Psoas muscle (tissue), 8 donors: ENCODE measurements at places on chromosomes 12 and 14. TPM values are rescaled to one million over a fixed set of nuclear protein-coding genes. Genes with fewer than 3 reads are reported as not detected.

Gene GTF2A1
- polyA plus RNA-seq = 8.1 TPM

Gene CHGA
- 0.16 TPM for polyA plus RNA-seq

Gene TMEM63C
- polyA plus RNA-seq = 0.09 TPM

Gene INHBC
- polyA plus RNA-seq = not detected

- no peak for DNase-seq
Observed at GRCh38 chr12:40286583-40286982, 61.8 kb downstream of the LRRK2 start.

GRCh38 chr12:48739618-48740269 lies 23.2 kb upstream of the CCNT1 start:
- no peak for DNase-seq

DNA sequence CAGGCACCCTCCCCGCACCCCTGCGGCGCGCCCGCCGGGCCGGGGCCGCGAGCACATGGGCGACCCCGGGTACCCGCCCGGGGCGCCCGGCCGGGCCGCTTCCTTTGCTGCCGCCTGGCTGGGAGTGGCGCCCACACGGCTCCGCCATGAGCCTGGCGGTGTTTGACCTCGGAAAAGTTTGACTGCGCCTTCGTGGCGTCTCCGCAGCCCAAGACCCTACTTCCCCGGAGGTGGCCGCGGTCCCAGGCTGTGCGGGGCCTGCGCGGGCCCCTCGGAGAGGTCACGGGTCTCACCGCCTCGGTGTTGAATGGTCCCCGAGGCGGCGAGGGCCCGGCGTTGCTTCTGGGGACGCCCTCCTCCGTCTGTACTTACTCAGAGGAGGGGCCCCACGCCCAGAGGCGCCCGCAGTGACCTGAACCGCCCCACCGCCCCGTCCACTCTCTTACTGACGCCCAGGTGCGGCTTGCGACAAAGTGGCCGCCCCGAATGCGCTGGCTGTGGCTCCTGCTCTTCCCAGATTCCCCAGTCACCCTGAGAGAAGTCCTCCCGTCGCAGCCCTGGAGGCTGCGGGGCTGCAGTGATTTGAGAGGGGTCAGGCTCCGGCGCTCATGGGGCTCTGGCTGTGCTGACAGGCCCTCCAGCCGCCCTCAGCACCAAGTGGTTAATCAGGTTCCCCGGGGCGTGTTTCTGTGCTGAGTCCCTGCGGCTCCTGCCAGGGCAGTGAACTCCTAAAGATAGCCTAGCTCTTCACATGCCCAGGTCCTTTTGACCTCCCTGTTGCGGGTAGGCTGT lies 5.8 kb downstream of the KMT5A start:
- DNase-seq = peak; percentile 43

DNA sequence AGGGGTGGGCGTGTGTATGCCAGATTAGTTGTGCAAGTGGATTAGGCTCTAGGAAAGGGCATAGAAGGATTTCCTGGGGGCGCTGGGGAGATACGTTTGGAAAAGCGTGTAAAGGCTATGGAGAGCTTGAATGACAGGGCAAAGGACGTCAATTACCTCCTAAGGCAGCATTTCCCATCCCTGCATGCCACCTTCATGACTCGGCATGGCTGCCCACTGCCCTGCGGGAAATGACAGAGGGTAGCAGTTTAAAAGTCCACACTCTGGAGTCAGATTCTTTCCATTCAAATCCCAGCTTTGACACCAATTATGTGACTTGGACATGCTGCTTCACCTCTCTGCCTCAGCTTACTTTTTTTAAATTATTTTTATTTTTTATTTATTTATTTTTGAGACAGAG lies 14.8 kb upstream of the TMEM229B start:
- no peak for DNase-seq

DNA sequence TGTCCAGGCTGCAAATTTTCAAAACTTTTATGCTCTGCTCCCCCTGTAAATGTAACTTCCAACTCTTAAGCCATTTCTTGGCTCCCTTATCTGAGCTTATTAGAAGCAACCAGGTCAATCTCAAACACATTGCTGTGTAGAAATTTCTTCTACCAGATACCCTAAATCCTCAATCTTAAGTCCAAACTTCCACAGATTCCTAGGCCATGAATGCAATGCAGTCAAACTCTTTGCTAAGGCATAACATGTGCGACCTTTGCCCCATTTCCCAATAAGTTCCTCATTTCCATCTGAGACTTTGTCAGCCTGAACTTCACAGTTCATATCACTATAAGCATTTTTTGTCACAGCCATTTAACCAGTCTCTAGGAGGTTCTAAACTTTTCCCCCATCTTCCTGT lies 64.5 kb downstream of the TMTC3 start:
- DNase-seq = no peak

GRCh38 chr12:52542157-52542556 lies 10.8 kb downstream of the KRT71 start:
- DNase-seq = no peak

DNA sequence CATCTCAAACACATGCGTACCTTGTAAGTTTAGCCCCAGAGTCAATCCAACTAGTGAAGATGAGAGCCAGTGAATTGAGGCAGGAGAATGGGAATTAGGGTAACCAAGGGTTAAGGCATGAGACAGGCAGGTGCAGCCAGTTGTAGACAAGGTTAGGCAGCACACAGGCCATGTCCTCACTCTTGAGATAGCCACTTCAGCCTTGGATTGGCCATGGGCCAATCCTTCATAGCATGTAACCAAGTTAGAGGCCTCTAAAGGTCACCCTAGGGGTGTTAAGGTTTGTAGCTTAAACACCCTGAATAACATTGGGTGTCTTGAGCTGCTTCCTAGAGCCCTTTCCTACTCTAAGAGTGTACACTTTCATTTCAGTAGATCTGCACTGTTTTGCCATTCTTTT lies 208.2 kb upstream of the RBM19 start:
- DNase-seq = no peak

DNA sequence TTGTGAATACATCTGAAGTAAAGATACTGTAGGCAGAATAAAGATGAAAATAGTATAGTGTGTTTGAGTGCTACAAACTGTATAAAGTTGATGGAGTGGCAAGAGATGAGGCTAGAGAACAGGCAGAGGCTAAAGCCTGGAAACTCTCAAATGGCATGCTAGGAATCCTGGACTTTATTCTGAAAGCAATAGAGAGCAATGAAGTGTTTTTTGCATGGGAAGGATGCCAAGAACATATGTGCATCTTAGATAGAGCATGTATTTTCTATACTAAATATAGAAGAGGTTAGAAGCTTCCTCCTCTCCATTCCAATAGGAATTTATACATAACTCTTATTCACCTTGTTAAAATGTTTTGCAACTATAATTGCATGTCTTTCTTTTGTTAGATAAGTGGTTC lies 86.3 kb upstream of the TMTC2 start:
- DNase-seq = no peak

DNA sequence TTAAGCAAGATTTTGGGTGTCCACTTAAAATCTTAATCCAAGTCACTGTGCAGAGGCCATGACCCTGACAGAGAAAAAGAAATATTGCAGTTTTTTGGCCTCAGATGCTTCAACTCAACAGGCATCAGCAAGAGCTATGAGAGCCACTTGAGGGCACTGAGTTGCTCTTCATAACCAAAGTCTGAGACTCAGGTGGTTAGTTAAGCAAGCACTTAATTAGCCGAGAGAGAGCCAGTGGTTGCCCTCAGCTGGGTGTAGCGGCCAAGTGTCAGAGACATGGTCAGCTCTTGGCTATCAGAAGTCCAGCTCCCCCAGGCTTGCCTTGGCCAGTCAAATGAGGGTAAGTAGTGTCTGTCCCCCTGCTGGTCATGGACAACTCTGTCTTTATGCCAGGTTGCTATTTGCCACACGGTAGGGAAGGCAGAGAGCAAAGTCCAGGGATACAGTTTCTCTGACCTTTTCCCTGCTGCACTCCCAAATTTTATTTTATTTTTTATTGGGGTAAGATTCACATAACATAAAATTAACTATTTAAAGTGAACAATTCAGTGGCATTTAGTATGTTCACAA lies 9.0 kb upstream of the KRT71 start:
- DNase-seq = no peak

DNA sequence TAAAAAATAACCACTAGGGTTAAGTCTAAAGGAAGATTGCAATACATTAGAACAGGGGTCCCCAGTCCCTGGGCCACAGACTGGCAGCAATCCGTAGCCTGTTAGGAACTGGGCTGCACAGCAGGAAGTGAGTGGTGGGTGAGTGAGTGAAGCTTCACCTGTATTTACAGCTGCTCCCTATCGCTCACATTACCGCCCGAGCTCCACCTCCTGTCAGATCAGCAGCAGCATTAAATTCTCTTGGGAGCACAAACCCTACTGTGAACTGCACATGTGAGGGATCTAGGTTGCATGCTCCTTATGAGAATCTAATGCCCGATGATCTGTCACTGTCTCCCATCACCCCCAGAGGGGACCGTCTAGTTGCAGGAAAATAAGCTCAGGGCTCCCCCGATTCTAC lies 15.5 kb downstream of the ADGRD1 start:
- no peak for DNase-seq

DNA sequence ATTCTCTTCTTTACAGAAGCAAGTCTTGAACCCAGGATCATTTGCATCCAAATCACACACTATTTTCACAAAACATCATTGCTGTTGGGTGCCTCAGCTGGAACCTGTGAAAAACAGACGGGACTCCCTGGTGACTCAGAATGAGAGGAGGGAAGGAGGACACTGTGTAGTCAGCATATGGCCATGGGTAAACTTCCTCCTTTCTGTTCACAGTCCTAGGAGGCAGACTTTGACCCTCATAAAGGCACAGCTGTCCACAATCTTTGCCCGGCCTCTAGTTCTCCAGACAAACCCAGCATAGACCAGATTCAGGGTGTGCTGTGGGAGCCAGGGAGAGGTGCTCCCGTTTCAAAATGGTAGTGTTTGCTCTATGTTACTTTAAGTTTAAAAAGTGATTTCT lies 62.0 kb downstream of the DYRK2 start:
- no peak for DNase-seq

DNA sequence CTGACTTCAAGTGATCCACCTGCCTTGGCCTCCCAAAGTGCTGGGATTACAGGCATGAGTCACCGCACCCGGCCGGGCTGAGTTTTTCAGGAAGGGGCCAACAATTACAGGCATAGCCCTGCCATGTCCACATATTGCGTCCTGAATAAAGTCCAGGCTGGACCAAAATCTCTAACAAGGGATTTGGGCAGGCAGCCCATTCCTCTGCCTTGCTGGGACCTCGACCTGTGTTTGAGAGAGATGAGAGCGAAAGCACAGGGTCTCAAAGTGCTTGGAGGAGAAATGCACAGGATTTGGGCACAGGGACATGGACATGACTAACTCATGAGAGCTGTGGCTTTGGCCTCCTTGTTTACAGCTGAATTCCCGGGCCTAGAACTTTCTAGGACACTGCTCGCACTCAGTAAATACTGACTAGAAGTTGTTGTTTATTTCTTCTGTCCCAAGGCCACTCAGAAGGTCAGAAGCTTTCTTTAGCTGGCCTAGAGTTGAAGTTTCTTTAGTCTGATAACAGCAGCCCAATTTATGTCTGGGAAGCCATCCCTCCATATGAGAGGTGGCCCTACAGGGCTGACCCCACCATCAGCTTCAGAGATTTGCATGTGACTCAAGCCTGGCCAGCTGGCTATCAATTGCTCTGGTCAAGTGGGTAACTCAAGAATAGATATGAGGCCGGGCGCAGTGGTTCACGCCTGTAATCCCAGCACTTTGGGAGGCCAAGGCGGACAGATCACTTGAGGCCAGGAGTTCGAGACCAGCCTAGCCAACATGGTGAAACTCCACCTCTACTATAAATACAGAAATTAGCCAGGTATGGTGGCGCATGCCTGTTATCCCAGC lies 11.7 kb downstream of the CAMKK2 start:
- DNase-seq = no peak
